ENCODE measurements at places on chromosomes 1 and 21. TPM values are rescaled to one million over a fixed set of nuclear protein-coding genes. Genes with fewer than 3 reads are reported as not detected.

GRCh38 chr1:201711811-201712210, 117.1 kb upstream of the IPO9 start:
- peaks cover 36% of the 10 kb centered on the region for H3K4me1 ChIP-seq
- H3K27me3 ChIP-seq, result no peaks in the 10 kb centered on the region
- no peak for DNase-seq
- no peaks in the 10 kb centered on the region for H3K36me3 ChIP-seq
- H3K4me3 ChIP-seq, result no peak overlapping the region
- H3K27ac ChIP-seq, result peak overlapping the region; percentile 90

MUL1 gene
- 20.4 TPM for total RNA-seq

SPRR2A gene
- total RNA-seq, result not detected

- DNase-seq, result no peak
- no peaks in the 10 kb centered on the region for H3K36me3 ChIP-seq
- H3K27me3 ChIP-seq, result no peaks in the 10 kb centered on the region
- H3K27ac ChIP-seq, result no peak overlapping the region
These were observed 128.2 kb downstream of the TBX19 start for GRCh38 chr1:168408884-168409283.

- no peak overlapping the region for H3K4me3 ChIP-seq
- peaks cover 32% of the 10 kb centered on the region for H3K4me1 ChIP-seq
- no peak overlapping the region for H3K27ac ChIP-seq
- no peaks in the 10 kb centered on the region for H3K36me3 ChIP-seq
These were observed 34.0 kb downstream of the PUM1 start for GRCh38 chr1:31031330-31032143.

DNA sequence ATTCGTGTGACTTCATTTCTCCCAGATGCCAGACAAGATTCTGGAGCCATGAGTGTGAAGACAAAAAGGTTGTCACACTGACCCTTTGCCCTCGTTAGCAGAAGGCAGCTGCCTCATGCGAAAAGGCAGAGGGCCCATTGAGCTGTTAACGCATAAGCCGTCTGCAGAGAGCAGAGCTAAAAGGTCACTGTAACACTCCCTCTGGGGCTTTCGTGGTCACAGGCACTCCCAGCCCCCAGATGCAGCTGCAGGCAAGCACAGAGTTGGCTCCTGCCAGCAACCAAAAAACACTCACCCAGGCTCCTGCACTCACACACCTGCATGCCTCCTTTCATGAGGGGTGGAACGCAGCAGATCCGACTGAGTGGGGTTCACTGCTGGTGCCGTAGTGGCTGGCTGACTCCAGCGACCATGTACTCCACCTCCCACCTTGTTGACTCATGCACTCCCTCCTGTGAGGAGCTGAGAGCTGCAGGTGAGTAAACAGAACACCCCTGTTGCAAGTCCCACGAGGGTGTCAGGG, 287.5 kb downstream of the SMYD3 start:
- H3K4me3 ChIP-seq, result no peak overlapping the region
- H3K27me3 ChIP-seq, result no peaks in the 10 kb centered on the region
- no peaks in the 10 kb centered on the region for H3K4me1 ChIP-seq
- DNase-seq, result no peak
- H3K27ac ChIP-seq, result no peak overlapping the region
- no peaks in the 10 kb centered on the region for H3K36me3 ChIP-seq

GRCh38 chr1:10969267-10969970, 43.0 kb upstream of the TARDBP start:
- DNase-seq, result no peak
- no peak overlapping the region for H3K4me3 ChIP-seq
- H3K27ac ChIP-seq, result peak overlapping the region; percentile 74
- H3K27me3 ChIP-seq, result no peaks in the 10 kb centered on the region

GRCh38 chr1:64847666-64848065, 102.8 kb downstream of the RAVER2 start:
- H3K36me3 ChIP-seq, result peaks cover 22% of the 10 kb centered on the region
- H3K4me1 ChIP-seq, result no peaks in the 10 kb centered on the region
- H3K27me3 ChIP-seq, result no peaks in the 10 kb centered on the region
- no peak for DNase-seq
- no peak overlapping the region for H3K4me3 ChIP-seq
- H3K27ac ChIP-seq, result no peak overlapping the region

IL12RB2 gene
- 1.3 TPM for total RNA-seq

- H3K4me3 ChIP-seq, result no peak overlapping the region
- H3K27me3 ChIP-seq, result no peaks in the 10 kb centered on the region
- DNase-seq, result no peak
- no peaks in the 10 kb centered on the region for H3K36me3 ChIP-seq
These were observed 191.9 kb downstream of the RERE start for GRCh38 chr1:8625491-8625890.

- no peak for DNase-seq
- no peaks in the 10 kb centered on the region for H3K4me1 ChIP-seq
- H3K27ac ChIP-seq, result no peak overlapping the region
- no peaks in the 10 kb centered on the region for H3K36me3 ChIP-seq
- H3K4me3 ChIP-seq, result no peak overlapping the region
These were observed 57.6 kb upstream of the PPM1J start for GRCh38 chr1:112772781-112773180.

LCE3B gene
- total RNA-seq, result not detected

GRCh38 chr1:223129229-223129901, 13.7 kb downstream of the TLR5 start:
- H3K4me1 ChIP-seq, result peaks cover 17% of the 10 kb centered on the region
- peak; percentile 77 for DNase-seq
- H3K27ac ChIP-seq, result no peak overlapping the region
- no peak overlapping the region for H3K4me3 ChIP-seq

LPAR3 gene
- 19.7 TPM for total RNA-seq

- no peaks in the 10 kb centered on the region for H3K36me3 ChIP-seq
- no peaks in the 10 kb centered on the region for H3K4me1 ChIP-seq
- no peak for DNase-seq
These were observed 136.8 kb upstream of the IGSF21 start for GRCh38 chr1:17970757-17971156.

DTL gene
- not detected for total RNA-seq

GRCh38 chr1:166827426-166827825, 11.8 kb upstream of the POGK start:
- H3K36me3 ChIP-seq, result no peaks in the 10 kb centered on the region
- no peak overlapping the region for H3K27ac ChIP-seq
- H3K27me3 ChIP-seq, result no peaks in the 10 kb centered on the region

- no peaks in the 10 kb centered on the region for H3K36me3 ChIP-seq
- H3K4me1 ChIP-seq, result no peaks in the 10 kb centered on the region
- no peak overlapping the region for H3K4me3 ChIP-seq
These were observed 169.0 kb upstream of the AJAP1 start for GRCh38 chr1:4485398-4485797.

DNA sequence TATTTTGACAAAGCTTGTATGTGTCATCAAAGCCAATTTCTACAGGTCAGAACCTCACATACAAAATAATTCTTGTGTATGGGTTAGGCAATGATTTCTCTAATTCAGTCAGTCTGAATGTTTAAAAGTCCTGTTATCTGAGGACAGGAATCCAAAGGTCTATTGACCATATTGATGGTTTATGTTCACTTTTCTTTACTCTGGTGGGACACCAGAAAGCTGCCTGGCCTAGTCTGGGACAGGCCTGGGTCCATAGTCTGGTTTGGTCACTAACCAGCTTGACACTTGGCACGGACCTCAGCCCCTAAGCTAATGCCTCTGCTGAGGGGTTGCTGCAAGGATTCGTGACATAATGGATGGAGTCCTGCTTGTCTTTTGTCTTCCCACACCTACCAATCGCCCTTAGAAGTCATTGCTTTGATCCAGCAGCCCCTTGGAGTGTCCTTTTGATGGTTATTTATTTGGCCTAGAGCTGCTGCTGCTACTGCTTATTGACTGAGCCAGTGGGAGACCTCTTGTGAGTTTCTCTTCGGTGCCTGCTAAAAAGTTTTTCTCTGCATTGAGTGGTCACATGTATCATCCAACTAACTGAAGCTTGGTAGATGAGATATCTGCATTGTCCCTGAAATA, 15.7 kb downstream of the IFNAR2 start:
- H3K4me3 ChIP-seq, result no peak overlapping the region
- H3K27me3 ChIP-seq, result no peaks in the 10 kb centered on the region
- peaks cover 19% of the 10 kb centered on the region for H3K36me3 ChIP-seq
- no peak overlapping the region for H3K27ac ChIP-seq
- no peaks in the 10 kb centered on the region for H3K4me1 ChIP-seq
- no peak for DNase-seq

CRYBG2 gene
- 3.6 TPM for total RNA-seq

FBXO28 gene
- 13.7 TPM for total RNA-seq

HENMT1 gene
- total RNA-seq, result 1.6 TPM

- H3K27ac ChIP-seq, result no peak overlapping the region
- peak; percentile 51 for DNase-seq
These were observed 8.5 kb upstream of the TTC22 start for GRCh38 chr1:54809496-54810074.

DNA sequence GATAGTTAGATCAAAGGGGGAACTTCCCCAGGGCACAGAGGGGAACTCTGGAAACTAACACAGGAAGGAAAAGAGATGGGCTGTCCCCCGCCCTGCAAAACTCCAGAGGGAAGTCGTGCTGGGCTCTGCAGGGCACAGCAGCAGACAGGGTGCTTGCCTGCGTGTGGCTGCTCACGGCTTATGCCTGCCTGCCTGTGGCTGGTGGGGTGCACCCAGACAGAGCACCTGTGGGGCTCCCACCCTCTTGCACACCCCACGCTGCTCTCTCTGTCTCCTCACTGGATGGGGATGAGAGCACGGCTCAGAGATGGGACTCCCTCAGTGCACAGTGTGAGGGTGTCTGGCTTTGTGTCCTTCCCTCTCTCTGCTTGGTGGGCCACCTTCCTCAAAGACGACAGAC, 13.5 kb upstream of the ETV3L start:
- no peaks in the 10 kb centered on the region for H3K4me1 ChIP-seq
- no peak overlapping the region for H3K27ac ChIP-seq
- H3K27me3 ChIP-seq, result no peaks in the 10 kb centered on the region
- H3K36me3 ChIP-seq, result no peaks in the 10 kb centered on the region

KIF17 gene
- 1.8 TPM for total RNA-seq

GRCh38 chr1:54338464-54338863, 67.7 kb downstream of the SSBP3 start:
- no peak for DNase-seq
- peaks cover 34% of the 10 kb centered on the region for H3K4me1 ChIP-seq
- H3K27ac ChIP-seq, result no peak overlapping the region
- no peaks in the 10 kb centered on the region for H3K27me3 ChIP-seq
- no peak overlapping the region for H3K4me3 ChIP-seq

DNA sequence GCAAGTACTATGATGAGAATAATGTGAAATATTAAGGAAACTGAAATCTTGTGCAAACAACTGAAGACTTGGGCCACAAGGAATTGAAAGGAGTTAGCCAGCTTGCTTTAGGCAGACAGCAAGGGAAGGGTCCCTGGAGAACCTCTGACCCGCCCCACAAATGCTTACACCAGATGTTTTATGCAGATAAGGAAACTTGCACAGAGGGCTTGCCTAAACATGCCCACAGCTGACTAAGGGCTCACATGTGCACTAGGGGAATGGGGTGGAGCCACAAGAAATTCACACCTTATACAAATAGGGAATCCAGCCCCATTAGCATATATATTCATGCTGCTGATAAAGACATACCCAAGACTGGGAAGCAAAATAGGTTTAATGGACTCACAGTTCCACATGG, 86.1 kb upstream of the CYYR1 start:
- no peaks in the 10 kb centered on the region for H3K36me3 ChIP-seq
- no peak overlapping the region for H3K27ac ChIP-seq
- no peaks in the 10 kb centered on the region for H3K4me1 ChIP-seq
- no peak for DNase-seq

PCNT gene
- 28.0 TPM for total RNA-seq

REN gene
- not detected for total RNA-seq

DNA sequence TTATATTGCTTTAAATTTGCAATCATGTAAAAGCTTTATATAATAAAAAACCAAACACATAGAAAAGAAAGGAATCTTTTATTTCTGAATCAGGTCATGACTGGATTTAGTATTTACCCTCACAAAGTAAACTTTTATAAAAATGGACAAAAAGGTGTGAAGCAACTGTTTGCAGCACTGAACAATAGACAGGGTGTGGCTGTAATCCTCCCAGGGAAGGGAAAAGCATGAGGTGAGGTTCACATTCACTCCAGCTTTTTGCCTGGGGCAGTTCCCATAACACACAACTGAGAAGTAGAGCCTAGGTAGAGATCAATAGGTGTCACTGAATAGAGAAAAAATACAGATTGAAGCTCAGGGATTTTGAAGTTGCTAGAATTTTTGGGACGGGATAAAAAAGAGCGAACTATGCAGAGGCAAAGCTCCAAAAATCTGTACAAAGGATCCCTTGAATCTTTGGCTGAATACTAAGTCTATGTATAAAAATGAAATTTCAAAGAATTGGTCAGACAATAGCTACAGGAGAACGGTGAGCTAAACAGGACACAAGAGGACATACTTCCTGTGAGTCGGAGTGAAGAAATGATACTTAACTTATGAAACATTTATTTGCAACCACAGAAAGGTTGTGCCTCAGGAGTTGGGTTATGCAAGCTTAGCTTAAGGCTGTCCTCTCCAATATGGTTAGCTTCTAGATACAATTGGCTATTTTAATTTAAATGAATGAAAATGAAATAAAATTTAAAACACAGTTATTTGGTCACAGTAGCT, 162.0 kb upstream of the ZP4 start:
- DNase-seq, result no peak
- no peaks in the 10 kb centered on the region for H3K4me1 ChIP-seq
- H3K36me3 ChIP-seq, result no peaks in the 10 kb centered on the region
- no peak overlapping the region for H3K27ac ChIP-seq
- no peak overlapping the region for H3K4me3 ChIP-seq

GRCh38 chr1:119147661-119148090, 7.2 kb upstream of the WARS2 start:
- DNase-seq, result no peak
- no peaks in the 10 kb centered on the region for H3K27me3 ChIP-seq

DNA sequence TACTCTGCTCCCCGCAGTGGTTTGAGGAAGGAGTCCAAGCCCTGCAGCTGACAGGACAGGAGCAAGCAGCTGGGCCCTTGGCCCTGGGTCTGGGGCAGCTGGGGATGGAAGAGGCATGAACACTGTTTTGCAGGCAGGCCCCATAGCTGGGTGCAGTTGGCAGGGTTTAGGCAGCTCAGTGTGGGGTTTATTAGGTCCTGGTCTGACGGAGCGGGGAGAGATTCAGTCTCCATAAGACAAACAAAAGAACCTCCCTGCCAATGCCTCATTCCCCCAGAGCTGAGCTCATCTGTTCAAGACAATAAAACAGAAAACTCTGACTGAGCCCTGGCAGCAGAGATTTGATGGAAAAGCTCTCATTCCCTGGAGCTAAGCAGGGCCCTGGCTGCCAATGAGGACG, 37.3 kb downstream of the OLFML2B start:
- no peaks in the 10 kb centered on the region for H3K4me1 ChIP-seq
- no peaks in the 10 kb centered on the region for H3K36me3 ChIP-seq
- H3K27me3 ChIP-seq, result no peaks in the 10 kb centered on the region
- DNase-seq, result no peak

GRCh38 chr1:219041141-219041540, 132.5 kb upstream of the LYPLAL1 start:
- DNase-seq, result no peak
- no peak overlapping the region for H3K27ac ChIP-seq
- H3K27me3 ChIP-seq, result no peaks in the 10 kb centered on the region
- H3K4me1 ChIP-seq, result peaks cover 10% of the 10 kb centered on the region

GRCh38 chr1:176098560-176098959, 108.5 kb downstream of the COP1 start:
- H3K27me3 ChIP-seq, result no peaks in the 10 kb centered on the region
- no peaks in the 10 kb centered on the region for H3K4me1 ChIP-seq
- DNase-seq, result no peak
- H3K4me3 ChIP-seq, result no peak overlapping the region
